Natural killer cell treated with Interleukin-12 subunit alpha and Interleukin-12 subunit beta and Interleukin-15 and Interleukin-18, amount 100 ng/mL, for 72 hours (primary cell): ENCODE measurements at places on chromosomes 12 and 14. TPM values are rescaled to one million over a fixed set of nuclear protein-coding genes. Genes with fewer than 3 reads are reported as not detected.

KRT85 gene
- not detected for total RNA-seq

LBHD2 gene
- not detected for total RNA-seq

DNA sequence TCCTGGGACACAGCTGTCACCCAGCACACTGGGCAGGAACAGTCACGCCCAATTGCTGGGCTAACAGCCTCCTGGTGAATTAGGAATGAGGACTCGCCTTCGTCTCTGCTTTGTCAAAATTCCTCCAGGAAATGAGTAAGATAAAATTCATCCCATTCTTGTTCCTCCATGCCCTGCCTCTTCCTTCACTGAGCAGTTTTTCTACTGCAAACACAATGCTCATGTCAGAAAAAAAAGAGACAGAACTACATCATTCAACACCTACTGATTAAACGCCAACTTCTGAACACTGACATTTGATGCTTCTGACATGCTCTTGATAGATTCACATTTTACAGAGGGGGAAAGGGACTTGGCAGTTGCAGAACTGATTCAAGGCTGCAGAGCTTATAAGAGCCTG lies 37.5 kb upstream of the DTX1 start:
- DNase-seq: no peak

OVCH1 gene
- not detected for total RNA-seq

IFNG-AS1 gene
- total RNA-seq: 1.8 TPM

DHRS4 gene
- 19.0 TPM for total RNA-seq

FGF23 gene
- not detected for total RNA-seq

NDRG2 gene
- total RNA-seq: 3.1 TPM

ITGB7 gene
- total RNA-seq: 81.0 TPM

CLEC1A gene
- total RNA-seq: not detected

GRCh38 chr12:111664499-111664898 lies 21.3 kb downstream of the BRAP start:
- no peak for DNase-seq

ALDH2 gene
- not detected for total RNA-seq

HPD gene
- not detected for total RNA-seq

DNA sequence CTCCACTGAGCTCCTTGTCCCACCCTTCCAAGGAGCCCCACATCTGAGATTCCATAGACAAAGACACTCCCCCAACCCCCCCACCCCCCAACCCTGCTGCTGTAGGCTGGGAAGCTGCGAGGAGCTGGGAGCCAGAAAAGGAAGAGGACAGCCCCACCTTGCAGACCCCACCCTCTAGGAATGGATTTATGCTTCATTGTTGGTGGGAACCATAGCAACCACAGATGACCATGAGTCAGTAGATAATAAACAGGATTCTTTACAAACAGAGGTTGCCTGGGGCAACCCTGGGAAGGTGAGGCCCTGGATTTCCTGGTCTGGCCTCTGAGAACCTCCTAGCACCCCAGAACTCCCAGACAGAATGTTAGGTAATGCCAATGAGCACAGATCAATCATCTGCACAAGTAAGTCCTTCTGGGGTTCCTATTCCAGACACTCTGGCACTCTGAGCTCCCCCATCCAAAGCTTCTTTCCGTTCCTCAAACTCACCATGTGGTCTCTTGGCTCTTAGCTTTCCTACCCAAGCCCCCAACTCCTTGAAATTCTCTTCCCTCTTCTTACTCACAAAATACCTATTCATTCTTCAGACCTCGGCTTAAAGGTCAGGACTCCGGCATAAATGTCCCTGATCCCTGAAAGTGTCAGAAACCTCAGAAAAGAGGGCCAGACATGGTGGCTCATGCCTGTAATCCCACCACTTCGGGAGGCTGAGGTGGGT lies 15.2 kb upstream of the PLEKHG6 start:
- DNase-seq: no peak

GRCh38 chr12:108745641-108746040 lies 14.3 kb upstream of the CORO1C start:
- DNase-seq: no peak

MGST1 gene
- 11.3 TPM for total RNA-seq

DNA sequence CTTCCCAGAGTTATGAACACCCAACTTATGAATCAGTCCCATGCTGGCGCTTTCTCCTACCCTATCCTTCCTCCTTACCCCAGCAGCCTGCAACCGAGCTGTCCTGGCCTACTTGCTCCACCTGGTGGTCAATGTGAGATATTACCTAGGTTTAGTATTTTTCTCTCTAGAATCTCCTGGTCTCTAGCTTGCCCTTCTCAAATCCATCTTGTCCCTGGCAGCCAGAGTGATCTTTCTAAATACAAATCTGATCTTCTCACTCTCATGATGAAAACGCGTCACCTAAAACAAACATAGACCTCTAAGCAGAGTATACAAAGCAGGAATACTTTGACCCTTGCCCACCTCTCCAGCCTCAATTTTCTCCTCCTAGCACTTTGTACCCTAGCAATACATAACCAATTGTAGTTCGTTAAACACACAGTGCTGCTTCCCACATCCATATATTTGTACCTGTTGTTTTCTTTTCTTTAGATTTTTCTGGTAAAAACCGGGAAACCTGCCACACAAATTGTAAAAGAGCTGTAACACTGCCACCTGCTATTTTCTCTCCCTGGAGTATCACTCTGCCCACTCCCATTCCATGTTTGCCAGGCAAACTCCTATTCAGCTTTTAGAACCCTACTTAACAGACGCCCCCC lies 20.0 kb upstream of the TCP11L2 start:
- DNase-seq: no peak
